ENCODE measurements at places on chromosomes 4 and X. TPM values are rescaled to one million over a fixed set of nuclear protein-coding genes. Genes with fewer than 3 reads are reported as not detected.

GRCh38 chrX:153862369-153863250 is 23.4 kb downstream of the L1CAM start:
- no peak for DNase-seq

GRCh38 chrX:25175743-25176142 is 160.0 kb upstream of the ARX start:
- no peak for DNase-seq

The FHDC1 gene
- 11.6 TPM for total RNA-seq

GRCh38 chr4:128221586-128221985 is 66.0 kb downstream of the PGRMC2 start:
- DNase-seq, result no peak

DNA sequence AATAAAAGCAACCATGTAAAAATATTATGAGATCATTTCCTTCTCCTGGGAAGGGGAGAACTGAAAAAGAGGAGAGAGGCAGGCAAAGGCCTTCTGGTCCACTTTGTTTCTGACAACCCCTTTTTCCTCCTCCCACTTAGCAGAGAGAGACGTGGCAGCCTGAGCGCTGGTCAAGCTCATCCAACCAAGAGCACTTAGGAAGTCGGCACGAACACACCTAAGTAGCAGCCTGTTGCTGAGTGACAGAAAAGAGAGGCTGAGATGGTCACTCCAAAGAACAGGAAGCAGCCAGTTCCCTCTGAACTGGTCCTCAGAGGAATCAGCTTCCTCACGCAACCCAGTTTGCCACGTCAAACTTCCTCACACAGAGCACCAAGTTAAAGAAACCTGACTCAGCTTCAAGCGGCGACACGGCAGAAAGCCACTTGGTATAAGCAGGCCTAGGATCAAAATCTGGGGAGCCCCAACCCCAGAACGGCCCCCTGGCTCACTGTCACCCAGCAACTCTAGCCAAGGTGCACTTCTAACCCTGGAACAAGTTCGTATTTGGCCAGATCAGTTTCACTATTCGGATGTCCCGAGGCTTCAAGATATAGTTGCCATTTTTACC is 861 bp downstream of the SEC24D start:
- peak; percentile 12 for DNase-seq

The ITGB1BP2 gene
- 5.8 TPM for total RNA-seq

The BEND2 gene
- not detected for total RNA-seq

DNA sequence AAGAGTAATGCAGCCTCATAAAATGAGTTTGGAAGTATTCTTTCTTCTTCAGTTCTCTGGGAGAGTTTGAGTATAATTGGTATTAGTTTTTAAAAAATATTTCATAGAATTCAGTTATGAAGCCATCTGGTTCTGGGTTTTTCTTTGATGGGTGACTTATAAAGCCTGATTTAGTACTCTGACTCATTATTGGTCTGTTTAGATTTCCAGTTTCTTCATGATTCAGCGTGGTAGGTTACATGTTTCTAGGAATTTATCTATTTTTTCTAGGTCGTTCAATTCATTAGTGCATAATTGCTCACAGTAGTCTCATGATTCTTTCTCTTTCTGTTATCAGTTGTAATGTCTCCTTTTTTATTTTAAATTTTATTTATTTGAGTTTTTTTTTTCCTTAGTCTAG is 111.2 kb downstream of the CEP44 start:
- no peak for DNase-seq

DNA sequence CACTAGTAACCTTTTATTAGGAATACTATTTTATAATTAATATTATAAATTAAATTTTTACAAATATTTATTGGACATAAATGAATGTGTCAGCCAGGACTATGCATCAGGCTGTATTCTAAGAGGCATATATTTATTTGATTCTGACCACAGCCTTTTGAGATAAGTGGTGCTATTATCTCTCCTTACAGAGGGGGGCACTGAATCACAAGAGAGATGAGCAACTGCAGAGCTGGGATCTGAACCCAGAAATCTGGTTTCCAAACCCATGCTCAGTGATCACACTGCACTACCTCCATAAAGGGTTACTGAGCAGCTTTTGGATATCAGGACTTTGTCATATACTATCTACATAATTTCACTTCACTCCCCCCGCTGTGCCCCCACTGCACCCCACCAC is 322.0 kb downstream of the TMA16 start:
- no peak for DNase-seq

GRCh38 chr4:73426666-73427065 is 9.4 kb upstream of the AFP start:
- DNase-seq, result no peak

The BEX1 gene
- 123 TPM for total RNA-seq

- no peak for DNase-seq
Observed at GRCh38 chrX:11089802-11090201, 21.3 kb upstream of the HCCS start.

- DNase-seq, result peak; percentile 39
Observed at GRCh38 chr4:304969-305680, at the start of gene ZNF732. Gene ZNF732, minus strand, starts transcription at chr4:305474. Its CDS starts 164 bp downstream, at chr4:305310.

GRCh38 chr4:184472614-184473498 is 1.5 kb downstream of the IRF2 start:
- DNase-seq, result peak; percentile 68

The GPR50 gene
- total RNA-seq, result 0.64 TPM

DNA sequence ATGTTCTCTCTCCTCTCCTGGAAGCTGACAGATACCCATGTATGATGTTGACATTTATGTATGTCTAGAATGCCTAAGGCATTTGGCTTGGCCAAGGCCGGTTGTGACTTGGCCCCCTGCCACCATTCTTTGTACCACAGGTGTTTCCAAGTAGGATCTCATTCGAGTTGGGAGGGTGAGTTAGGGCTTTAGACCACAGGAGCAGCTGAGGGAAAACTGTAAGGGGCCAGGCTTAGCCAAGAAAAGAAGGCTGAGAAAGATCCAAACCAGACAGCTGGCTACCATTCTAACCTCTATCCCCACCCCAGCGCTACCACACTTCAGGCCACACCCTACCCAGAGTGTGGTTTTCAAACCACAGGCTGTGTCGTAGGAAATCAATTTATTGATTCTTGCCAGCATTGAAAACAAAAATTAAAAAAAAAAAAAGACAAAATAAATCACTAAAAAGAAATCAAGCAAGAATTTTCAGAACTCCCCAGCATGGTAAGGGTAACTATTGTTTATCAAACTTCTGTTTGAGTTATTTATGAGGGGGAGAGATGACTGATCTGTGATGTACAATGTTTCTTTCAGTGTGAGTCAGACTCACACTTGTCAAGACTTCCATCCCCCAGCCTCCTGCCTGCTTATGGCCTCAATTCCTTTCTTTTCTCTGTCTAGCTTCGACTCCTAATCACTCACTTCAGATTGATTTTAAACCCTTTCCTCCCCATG is 9.9 kb downstream of the TMSB4X start:
- DNase-seq, result no peak

The MAGED4B gene
- 197 TPM for total RNA-seq

GRCh38 chr4:57131849-57132742 is 21.9 kb upstream of the IGFBP7 start:
- DNase-seq, result no peak

All from progenitor cell of endocrine pancreas (in vitro differentiated cells).